SW480 (cell line): ENCODE measurements at places on chromosomes 2 and 18.

GRCh38 chr2:70985956-70986355 is 7.5 kb downstream of the ANKRD53 start:
- DNase-seq = no peak

DNA sequence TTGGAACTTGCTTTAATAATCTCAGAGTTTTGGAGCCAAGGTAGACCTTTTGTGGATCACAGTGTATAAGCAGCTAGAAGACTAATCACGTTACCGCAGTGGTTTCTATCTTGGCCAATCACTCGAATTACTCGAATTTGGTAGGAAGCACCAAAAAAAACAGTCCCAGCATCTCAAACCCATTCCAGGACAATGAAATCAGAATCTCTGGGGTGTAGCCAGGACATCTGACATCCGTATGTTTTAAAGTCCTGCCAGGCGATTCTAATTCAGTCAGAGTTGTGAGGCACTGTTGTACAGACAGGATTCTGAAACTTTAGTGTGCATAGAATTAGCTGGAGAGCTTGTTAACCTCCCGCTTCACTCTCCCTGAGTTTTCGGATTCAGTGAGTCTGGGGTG is 30.8 kb downstream of the GRHL1 start:
- no peak for DNase-seq

- DNase-seq = peak; percentile 81
These were observed 44.3 kb downstream of the EPHA4 start for GRCh38 chr2:221527776-221528309.

- DNase-seq = no peak
These were observed 291.0 kb downstream of the CELF4 start for GRCh38 chr18:37274309-37275236.

DNA sequence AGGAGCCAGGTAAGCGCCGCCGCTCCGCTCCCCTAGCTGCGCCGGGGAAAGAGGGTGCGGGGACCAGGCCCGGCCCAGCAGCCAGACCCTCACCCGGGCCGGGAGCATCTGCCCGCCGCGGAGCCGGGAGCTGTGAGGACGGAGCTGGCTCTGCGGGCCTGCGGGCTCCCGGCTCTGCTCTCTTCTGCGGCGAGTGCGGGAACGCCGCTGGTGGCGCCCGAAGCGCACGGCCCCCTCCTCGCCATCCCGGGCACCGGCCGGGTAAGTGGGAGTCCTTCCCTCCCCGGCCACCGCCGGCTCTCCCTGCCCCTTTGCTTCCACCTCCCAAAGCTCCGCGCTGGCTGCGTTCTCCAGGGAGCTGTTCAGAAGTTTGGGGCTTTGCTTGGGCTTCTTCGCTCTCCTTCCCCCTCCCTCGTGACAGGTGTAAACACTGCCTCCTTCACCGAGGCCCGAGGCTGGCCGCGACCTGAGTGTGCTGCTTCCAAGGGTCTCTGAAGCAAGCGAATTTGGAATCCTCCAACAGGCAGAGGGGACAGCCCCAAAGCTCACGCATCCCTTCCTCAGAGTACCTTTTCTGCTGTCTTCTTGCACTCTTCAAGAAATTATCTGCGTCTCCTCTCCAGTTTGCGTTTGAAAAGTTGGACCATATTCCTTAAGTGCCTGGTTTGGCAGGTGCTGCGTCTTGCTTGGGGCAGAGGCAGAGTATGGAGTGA is 632 bp downstream of the AFTPH start:
- DNase-seq = peak; percentile 32
